ENCODE measurements at places on chromosomes 6 and 20.

DNA sequence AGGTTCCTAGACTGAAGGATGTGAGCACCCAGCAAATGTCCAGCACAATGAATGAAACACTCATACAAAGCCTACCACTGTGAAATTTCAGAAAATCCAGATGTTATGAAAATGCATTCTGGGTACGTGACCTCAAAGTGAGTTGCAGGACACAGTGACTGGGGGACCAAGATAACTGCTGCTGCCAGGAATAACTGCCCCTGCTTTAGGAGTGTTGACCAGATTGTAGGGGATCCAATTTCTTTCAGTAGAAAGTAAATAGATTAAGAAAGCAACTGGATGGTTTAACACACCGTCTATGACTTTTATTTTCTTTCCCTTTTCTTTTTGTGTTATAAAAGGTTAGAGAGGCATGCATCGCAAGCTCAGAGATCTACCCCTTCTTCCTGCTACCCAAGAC lies 29.5 kb downstream of the MYLK4 start:
- DNase-seq, result no peak

- DNase-seq, result no peak
Measured at GRCh38 chr20:11445161-11445560, 472.5 kb upstream of the BTBD3 start.

DNA sequence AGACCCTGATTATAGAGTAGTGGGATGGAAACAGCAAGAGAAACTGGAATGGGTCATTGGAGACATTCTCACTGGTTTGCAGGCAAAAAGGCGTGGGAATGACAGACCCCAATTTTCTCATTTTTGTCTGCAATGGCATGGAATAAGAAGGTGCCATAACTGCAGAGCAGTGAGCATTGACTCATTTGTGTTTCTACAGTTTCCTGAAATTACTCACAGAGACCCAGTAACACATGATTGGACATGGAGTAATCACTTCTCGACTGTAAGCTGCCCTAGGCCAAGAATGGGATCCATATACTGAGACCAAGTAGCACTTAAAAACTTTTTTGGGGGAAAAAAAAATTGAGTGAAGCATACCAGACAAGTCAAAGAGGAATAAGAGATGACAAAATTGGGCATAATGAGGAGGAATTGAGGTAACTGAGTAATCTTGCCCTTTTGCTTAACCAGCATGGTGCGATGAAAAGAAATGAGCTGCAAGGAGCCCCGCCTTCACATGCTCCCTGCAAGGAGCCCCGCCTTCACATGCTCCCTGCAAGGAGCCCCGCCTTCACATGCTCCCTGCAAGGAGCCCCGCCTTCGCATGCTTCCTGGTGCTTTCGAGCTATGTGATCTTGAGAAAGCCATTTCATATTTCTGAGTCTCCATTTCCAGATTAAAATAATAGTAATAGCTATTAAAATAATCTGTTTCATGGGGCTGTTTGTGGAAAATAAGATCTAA lies 44.1 kb downstream of the NHSL1 start:
- no peak for DNase-seq

GRCh38 chr6:150865406-150866146 lies at the start of gene MTHFD1L:
Gene MTHFD1L (plus strand): TSS chr6:150865702. CDS start chr6:150865823, 121 bp downstream.
- DNase-seq, result peak; percentile 71

- DNase-seq, result no peak
Measured at GRCh38 chr20:48275286-48276020, 490.2 kb upstream of the SULF2 start.

GRCh38 chr6:28347119-28347518 lies 2.6 kb upstream of the ZKSCAN3 start:
- no peak for DNase-seq

DNA sequence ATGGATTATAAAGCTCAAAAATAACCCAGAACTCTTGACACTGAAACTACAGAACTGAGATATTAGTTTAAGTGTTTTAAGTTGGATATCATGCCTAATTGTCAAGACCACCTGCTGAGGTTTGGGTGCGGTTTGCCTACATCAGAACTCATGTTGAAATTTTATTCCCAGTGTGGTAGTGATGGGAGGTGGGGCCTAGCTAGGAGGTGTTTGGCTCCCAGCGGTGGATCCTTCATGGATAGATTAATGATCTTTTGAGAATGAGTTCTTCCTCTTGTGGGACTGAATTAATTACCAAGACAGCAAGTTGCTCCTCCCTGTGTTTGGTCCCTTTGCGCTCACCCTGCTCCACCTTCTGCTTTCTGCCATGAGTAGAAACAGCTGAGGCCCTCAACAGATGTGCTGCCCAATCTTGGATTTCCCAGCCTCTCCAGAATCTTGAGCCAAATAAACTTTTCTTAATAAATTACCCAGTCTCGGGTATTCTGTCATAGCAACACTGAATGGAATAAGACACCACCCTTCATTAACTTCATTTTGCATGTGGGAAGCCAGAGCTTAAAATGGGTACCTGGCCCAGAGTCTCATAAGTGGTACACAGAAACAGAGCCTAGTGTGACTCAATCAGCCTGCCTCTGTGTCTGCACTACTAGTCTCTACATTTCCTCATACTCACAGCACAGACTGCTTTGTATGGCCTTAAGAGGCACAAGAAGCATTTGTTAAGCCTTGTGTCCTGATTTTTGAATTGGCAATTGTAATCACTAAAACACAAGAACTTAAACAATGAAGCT lies 158.4 kb downstream of the IBTK start:
- no peak for DNase-seq

DNA sequence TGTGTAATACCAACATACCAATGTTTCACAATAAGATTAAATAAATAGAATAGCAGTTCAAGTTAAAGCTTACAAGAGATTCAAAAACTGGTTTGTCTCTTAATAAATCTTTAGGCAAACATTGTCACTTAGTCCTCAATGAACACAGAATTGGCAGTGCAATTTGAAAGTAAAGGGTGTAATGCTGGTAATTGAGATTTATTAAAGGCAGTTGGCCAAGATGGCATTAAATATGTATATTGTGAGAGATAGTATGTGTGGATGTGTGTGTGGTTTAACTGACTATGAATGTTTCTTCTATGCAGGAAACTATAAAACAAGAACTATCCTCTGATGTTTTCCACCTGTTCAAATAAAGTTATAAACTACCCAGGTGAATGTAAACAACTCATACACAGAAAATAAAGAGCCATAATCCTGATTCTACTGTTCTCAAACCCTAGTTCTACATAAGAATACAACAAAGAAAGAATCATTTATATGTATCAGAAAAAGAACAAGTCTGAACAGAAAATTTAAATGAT lies 267.9 kb upstream of the PTCHD4 start:
- no peak for DNase-seq

Data from stimulated activated CD4-positive, alpha-beta T cell treated with anti-CD3 and anti-CD28 coated beads, Interleukin-2, amount 100 ng/mL, for 48 hours (primary cell).